NCI-H226 (cell line): ENCODE measurements at places on chromosomes 7 and 10.
A peak's percentile ranks its signal among the peaks of the same experiment; 100 is the strongest.

DNA sequence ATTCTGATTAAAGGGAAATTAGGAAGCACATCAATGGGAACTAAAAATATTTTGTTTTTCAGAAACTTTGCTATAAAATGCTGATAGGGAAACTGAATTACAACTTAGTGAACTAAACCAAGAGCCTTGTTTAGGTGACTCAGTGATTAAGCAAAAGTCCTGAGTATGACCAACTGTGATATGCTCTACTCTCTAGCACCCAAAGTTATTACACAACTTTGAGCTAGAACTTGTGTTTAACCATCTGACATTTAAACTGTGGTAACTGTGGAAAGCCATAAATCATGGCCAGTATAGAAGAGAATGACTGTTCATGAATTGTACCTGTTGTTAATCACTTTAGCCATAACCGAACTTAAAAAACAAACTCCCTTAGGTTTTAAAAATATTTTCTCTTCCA is 127.4 kb downstream of the ZNF365 start:
- DNase-seq = no peak

DNA sequence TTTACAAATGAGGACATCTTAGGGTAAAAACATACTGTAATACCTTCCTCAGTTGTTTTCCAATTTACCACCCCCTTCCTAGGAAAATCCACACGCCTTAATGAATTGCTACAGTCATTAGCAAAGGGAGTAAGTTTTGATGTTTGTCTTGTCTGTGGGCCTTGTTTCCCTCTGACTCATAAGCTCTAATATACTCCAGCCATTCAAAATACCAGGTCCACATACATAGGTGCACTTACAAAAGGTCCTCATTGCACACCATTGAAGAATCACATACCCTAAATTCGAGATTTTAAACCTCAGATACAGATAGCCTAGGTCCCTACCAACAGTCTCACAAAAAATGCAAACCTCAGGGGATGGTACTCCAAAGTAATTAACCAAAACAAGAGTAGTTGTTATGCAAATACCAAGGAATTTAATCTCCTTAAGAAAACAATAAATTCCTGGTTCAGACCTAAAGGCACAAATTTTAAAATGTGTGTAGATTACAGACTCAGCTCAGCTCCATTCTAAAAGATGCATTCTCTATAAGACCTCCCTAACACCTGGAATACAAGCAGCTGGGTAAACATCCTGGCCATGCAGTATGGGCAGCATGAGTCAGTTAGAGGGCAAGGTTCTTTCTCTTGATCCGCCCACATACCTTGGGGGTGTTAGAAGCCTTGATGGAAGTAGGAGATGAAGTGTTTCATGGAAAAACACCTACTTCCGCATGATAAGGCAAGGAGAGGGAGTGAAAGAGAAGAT is 3.0 kb upstream of the LIPK start:
- DNase-seq = peak; percentile 93

DNA sequence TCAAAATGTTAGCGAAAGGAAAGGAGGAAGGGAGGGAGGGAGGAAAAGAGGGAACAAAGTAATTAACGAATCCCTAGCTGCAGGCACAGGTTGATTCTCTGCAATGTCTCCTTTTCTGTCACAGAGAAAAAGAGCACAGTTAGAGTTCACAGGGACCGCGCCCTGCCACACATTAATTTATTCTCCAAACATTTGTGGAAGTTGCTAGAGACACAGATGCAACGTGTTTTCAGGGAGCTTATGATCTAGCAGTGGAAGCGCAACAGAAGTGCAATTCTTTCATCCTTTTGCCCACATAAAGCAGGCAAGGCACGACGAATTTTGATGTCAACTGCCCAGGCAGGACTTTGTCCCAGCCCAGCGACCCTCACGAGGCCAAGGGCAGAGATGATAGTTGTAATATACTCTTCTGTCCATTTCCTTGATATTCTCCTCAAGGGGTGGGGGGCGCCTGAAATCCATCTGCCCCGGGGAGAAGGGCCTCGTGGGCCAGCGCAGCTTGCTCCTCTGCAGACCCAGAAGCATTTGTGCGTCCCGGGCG is 101.7 kb upstream of the ZNF438 start:
- DNase-seq = no peak

DNA sequence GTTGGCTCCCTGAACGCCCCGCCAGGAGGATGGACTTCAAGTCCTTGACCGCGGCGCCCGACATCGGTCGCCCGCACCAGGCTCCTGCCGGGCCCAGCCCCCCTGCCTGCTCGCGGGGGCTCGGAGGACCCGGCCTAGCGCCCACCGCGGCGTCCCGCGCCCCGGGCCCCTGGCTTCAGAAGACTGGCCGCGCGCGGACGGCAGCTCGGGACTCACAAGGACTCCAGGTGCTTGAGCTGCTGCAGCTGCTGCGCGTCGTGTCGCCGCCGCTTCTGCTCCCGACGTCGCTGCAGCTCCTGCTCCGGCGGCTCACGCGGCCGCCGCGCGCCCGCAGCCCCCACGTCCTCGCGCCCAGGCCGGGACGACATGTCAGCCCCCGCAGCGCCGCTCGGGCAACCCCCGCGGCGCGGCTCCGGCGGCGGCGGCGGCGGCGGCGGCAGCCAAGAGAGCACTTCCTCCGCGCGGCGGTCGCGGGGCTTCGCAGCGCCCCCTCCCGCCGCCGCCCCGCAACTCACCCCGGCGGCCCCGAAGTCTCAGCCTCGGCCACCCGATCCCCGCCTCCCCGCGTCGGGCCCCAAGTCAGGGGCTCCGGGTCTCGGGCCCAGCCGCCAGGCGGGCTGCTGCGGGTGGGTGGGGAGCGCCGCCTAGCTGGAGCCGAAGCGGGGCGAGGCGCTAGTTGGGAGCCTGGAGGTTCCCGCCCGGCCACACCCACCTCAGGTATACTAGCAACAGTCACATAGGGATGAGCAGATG is at the start of gene RP9:
Gene RP9, minus strand, starts transcription at position 400 of the 753 bp plus-strand sequence. Its CDS starts 32 bp downstream, at position 368.
- peak; percentile 66 for DNase-seq

- no peak for DNase-seq
Measured at GRCh38 chr7:157009170-157009777, 1.2 kb downstream of the MNX1 start.

DNA sequence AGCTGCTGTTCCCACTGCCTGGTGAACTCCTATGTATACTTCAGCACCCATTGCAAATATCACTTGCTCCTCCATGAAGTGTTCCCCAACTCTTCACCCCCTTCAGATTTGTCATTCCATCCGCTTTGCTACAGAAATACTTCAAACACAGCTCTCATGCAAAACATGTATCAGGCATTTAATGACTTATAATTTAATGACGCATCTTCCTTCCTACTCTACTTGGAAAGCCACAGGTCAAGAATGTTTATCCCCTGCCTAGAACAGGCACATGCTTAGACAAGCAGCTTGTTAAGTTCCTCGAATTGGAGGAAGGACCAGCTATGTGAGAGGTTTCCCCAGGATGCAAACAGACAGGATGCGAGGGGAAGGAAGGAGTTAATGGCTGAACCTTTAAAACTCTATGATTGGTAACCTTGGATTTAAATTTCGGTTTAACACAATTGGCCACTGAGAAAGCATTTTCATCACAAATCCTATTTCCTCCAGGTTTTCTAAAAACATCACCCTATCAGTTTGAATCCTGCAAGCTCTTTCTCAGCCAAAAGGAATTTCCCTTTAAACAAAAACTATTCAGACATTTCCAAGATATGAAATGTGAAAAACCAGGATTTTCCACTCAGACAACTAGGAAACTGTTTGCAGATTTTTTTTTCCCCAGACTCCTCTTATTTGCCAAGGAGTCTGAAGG is 11.5 kb downstream of the CREB3L2 start:
- peak; percentile 68 for DNase-seq

GRCh38 chr7:2829040-2829439 is 15.1 kb downstream of the GNA12 start:
- no peak for DNase-seq

- peak; percentile 99 for DNase-seq
Measured at GRCh38 chr7:101121991-101122932, 4.6 kb upstream of the SERPINE1 start.

DNA sequence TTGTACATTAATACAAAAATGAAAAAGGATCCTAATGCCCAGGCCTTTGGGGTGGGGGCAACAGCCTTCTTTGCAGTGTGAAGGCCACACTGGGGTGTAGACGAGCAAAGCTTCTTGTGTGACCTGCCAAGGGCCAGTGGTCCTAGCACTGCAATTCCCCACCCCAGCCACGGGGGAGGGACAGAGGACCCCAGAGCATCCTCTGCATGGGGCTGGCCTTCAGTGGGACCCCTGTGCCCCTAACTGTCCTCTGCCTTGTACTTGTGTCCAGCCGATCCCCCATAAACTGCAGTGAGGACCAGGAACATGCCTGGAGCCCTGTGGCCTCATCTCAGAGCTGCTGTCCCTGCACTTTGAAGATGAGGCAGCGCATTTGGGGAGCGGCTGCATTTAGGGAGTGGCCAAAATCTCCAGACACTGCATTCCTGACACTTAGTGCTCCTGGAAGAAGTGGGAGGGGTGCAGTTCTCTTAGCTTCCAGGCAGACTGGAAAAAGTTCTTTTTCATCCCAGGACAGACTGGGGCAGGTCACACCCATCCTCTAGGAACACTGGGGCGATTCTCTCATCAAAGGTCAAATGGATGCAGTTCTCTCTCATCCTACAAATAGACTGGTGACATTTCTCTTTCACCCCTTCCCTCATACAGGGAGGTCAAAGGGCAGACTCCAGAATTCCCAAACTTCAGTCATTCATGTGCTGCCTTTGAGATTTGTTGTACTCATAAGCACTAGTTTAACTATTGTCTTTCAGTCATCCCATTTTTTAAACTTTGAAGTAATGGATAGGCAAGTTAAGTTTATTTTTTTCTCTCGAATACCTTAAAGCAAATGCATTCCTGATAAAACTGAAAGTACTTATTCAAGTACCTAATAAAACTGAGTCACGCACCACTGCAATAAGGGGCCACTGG is 922 bp upstream of the MYO1G start:
- DNase-seq = peak; percentile 37
